ENCODE measurements at places on chromosomes 1 and 21. TPM values are rescaled to one million over a fixed set of nuclear protein-coding genes. Genes with fewer than 3 reads are reported as not detected.

The WDR64 gene
- not detected for total RNA-seq

The PPIE gene
- total RNA-seq: 38.7 TPM

The NUAK2 gene
- total RNA-seq: 2.6 TPM

The CREG1 gene
- total RNA-seq: 28.8 TPM

The PADI4 gene
- not detected for total RNA-seq

The SPRR1B gene
- total RNA-seq: not detected

The CLCA2 gene
- total RNA-seq: not detected

The PGBD5 gene
- total RNA-seq: 0.60 TPM

The FCER1A gene
- not detected for total RNA-seq

The GCSAML gene
- not detected for total RNA-seq

The LDLRAD2 gene
- under 0.01 TPM for total RNA-seq

The TTC22 gene
- total RNA-seq: not detected

The BARHL2 gene
- not detected for total RNA-seq

The TMEM269 gene
- total RNA-seq: not detected

The CHTOP gene
- 15.5 TPM for total RNA-seq

The HOOK1 gene
- not detected for total RNA-seq

The PRAMEF5 gene
- total RNA-seq: not detected

The OR6N2 gene
- total RNA-seq: not detected

The MFAP2 gene
- total RNA-seq: 25.6 TPM

The TRIM17 gene
- not detected for total RNA-seq

The RXFP4 gene
- not detected for total RNA-seq

The MYOG gene
- not detected for total RNA-seq

The SPRR4 gene
- not detected for total RNA-seq

The DENND2D gene
- total RNA-seq: 1.4 TPM

The ERICH3 gene
- not detected for total RNA-seq

The ST7L gene
- total RNA-seq: 17.3 TPM

The TTC24 gene
- not detected for total RNA-seq

The MXRA8 gene
- 0.44 TPM for total RNA-seq

The AIRE gene
- total RNA-seq: not detected

The NTMT2 gene
- not detected for total RNA-seq

The FOXO6 gene
- not detected for total RNA-seq

The LRRIQ3 gene
- under 0.01 TPM for total RNA-seq

The CDCA8 gene
- 5.7 TPM for total RNA-seq

The RPTN gene
- not detected for total RNA-seq

The KDF1 gene
- total RNA-seq: not detected

The S100A7 gene
- not detected for total RNA-seq

The AIDA gene
- 28.3 TPM for total RNA-seq
